ENCODE measurements at places on chromosomes 12 and 14.

GRCh38 chr12:106753526-106753925 lies 21.0 kb upstream of the RIC8B start:
- DNase-seq = no peak

- DNase-seq = no peak
These were observed 14.1 kb upstream of the GPRC5A start for GRCh38 chr12:12877153-12877768.

DNA sequence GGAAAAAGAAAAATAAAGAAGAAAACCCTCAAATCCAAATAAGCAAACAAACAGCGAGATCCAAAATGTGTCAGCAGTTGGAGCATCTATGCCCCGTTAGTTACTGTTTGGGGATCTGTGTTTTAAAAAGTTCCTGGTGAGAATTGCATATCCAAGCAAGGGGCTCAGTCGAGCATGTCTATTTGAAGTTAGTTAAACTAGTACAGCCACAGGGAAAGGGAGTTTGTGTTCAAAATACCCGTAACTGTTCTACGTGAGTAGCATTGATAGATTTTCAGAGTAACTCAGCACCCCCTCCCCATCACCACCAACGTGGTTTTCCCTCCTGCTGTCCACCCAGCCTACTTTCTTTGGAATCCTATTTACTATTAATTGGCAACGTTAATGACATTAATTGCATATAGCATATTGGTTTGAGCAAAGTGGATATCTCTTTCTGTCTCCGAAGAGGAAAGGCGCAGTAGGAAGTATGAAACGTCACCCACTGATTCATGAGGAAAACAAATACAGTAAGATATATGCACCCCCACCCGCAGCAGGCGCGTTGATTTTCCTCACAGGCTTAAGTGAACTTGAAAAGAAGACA lies 1.5 kb downstream of the NPAS3 start:
- DNase-seq = no peak

DNA sequence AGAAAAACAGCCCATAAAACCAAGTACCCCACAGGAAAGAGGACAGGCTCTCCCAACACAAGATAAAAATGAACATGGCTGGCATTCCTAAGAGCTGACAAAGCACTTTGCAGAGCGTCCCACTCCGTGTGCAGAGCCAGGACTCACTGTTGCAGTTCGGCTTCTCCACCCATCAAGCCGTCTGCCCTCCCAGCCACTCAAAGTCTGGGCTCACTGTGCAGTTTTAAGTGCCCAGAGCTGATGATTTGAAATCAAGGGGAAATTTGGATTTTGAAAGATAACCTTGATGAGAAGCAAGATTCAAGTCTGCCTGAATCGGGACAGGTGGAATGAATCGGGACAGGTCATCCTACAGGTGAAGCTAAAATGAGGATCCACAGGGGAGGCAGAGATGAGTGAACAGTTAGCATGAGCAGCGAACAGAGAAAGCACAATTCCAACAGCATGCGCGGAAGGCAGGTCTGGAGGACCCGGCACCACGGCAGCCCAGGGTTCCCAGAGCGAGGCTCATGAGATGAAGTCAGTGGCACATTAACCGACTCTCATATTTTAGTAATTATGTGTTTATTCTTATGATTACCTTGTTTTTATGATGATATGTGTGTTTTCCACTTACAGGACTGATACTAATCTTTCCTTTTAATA lies 39.8 kb upstream of the GPR68 start:
- no peak for DNase-seq

GRCh38 chr12:108324351-108325017 lies 14.6 kb downstream of the CMKLR1 start:
- no peak for DNase-seq

- no peak for DNase-seq
These were observed 125.0 kb downstream of the PTPN11 start for GRCh38 chr12:112543751-112544150.

GRCh38 chr14:29227631-29228030 lies 461.0 kb downstream of the FOXG1 start:
- DNase-seq = no peak

- no peak for DNase-seq
These were observed 335.1 kb downstream of the GPHN start for GRCh38 chr14:66842911-66843512.

DNA sequence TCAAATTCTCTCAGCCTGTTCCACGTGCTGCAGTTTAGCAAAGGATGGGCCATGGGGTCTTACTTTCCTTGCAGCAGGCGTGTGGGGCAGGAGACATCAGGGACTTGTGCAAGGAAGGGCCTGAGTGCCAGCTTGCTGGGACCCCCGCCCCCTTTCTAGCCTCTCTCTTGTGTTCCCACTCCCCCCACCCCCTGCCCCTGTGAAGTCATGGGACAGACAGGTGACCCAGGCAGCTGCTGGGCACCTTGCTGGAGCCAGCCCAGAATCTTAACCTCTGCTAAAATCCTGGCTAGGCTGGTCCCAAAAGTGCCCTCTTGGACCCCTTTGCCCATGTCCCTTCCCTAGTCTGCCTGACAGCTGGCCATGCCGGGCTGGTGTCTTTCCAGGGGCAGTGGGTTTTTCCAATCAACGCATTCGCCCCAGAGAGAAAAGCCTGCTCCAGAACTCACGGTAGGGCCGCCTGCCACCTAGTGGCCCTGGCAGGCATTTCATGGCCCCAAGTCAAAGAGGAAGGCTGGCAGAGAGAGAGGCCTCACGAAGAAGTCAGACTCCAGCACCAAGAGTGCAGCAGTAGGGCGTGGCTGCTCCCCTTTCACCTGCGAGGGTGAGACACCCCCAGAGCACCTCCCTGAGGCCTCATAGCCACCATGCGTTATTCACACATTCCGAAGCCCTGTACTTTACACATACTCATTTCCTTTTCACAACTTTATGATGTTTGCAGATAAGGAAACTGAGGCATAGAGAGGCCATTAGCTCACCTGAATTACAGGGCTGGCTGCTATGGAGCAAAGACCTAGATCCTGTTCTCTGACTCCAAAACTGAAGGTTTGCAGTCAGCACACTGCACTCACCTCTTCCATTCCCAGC lies 67.4 kb downstream of the LGMN start:
- DNase-seq = peak; percentile 87

- no peak for DNase-seq
These were observed 227.1 kb downstream of the NUBPL start for GRCh38 chr14:31788340-31788739.

DNA sequence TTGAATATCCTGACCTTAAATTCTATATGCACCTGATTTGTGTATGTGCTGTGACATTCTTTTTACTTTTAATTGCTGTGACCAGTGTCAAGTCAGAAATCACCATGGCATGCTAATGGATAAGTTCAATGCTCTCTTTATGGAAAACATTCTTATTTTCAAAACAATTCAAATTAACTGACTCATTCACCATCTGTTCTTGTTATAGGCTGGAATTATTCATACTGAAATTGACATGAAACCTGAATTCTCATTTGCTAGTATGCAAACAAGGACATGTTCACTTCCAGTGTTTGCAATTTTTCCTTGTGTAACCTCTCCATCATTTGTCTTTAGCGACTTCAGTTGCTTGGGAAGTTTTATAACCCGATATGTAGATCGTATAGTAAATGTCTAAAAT lies at the start of gene TAS2R30:
Gene TAS2R30, minus strand, starts transcription at position 340 of the 400 bp plus-strand sequence. CDS start 400 bp downstream, outside the sequence.
- no peak for DNase-seq

GRCh38 chr12:100154474-100155247 lies 12.0 kb upstream of the BLTP3B start:
- peak; percentile 77 for DNase-seq

- no peak for DNase-seq
These were observed 678 bp downstream of the ZBTB25 start for GRCh38 chr14:64502887-64503433.

DNA sequence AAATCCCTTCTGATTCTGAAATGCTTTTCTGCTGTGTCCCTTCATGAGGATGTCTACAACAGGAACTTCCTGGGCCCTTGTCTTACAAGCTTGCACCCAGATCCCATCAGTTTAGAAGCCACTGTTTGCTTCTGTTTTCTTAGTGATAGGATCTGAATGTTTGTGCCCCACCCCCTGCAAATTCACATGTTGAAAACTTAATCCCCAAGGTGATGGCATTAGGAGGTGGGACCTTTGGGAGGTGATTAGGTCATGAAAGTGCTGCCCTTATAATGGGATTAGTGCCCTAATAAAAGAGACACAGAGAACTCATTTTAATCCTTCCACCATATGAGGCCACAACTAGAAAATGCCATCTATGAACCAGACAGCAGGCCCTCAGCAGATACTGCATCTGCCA lies 36.0 kb upstream of the GNPNAT1 start:
- no peak for DNase-seq

DNA sequence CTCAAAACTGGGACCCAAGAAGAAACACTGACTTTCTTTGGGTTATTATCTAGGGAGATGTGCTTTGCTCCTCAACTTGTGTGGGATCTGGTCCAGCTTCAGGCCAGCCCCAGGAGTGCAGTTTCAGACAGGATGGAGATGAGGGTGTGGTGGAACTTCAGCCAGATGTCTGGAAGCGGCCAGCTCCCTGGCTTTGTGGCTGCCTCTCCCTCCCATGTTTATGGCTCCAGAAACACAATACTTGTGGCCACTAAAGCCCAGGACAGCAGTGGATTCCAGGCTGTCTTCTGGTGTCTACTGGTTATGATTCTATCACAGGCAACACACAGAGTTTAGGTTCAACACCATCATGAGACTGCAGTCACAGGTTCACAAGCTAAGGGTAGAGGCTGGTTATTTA lies 44.2 kb upstream of the EMP1 start:
- no peak for DNase-seq

Measured in HuH-7.5 (cell line).